ENCODE measurements at places on chromosomes 7 and 10.

- peak; percentile 31 for DNase-seq
Observed at GRCh38 chr10:122435212-122435827, 19.1 kb upstream of the ARMS2 start.

GRCh38 chr10:132606031-132606491, 68.5 kb downstream of the INPP5A start:
- DNase-seq: no peak

- no peak for DNase-seq
Observed at GRCh38 chr7:140641524-140642195, 1.0 kb upstream of the DENND2A start.

- DNase-seq: no peak
Observed at GRCh38 chr7:50335795-50336754, 31.6 kb downstream of the IKZF1 start.

GRCh38 chr7:14024406-14024805, 34.9 kb upstream of the ETV1 start:
- DNase-seq: no peak

DNA sequence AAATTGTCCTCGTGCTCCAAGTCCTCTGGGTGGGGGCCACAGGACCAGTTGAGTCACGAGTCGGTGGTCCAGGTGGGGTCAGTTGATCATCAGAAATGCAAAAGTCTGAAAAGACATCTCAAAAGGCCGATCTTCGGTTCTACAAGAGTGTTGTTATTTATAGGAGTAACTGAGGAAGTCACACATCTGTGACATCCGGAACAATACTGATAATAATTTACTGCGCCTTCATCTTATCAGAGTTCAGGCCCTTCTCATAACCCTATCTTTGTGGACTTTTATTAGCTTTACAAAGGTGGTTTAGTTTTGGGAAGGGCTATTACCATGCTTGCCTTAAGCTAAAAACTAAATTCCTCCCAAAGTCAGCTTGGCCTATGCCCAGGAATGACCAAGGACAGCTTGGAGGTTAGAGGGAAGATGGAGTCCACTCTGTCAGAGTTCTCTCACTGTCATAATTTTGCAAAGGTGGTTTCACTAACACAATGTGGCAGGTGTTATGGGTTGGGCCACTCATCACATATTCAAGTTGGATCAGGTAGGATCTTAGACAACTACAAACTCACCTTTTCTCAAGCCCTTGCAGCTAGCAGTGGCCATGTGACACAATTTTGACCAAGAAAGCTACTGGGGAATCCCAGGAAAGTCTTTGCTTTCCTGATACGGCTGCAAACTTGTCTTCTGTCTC, 54.7 kb upstream of the CHST3 start:
- no peak for DNase-seq

- no peak for DNase-seq
Observed at GRCh38 chr10:87921931-87922688, 58.7 kb downstream of the PTEN start.

DNA sequence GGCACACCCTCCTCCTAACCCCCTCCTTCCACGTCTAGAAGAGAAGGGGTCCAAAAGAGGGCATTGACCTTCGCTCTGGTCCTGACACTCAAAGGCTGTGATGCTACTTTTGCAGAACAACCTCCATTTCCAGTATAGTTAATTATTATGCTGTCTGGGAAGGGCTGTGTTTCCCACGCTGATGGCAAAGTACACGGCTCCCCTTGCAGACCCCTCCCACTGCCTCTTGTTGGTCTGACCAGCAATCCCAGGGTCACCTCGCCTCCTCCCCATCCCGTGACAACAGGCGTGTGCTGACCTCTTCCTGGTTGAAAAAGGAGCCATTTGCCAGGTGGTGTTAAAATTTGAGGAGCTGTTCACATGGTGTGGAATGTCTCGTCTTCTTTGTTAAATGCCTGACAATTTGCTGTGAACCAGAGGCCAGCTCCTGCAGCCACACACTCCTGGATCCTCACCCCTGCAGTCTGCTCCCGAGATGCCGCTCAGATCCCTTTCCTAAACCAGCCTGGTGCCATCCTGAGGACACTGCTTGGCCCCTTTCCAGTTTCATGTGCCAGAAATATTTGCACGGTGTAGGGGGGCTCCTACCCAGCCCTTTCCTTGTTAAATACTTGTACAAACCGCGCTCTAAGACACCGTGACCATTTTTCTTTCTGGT, 321.7 kb downstream of the WDR37 start:
- no peak for DNase-seq

GRCh38 chr7:135879233-135879632, 97.9 kb downstream of the MTPN start:
- DNase-seq: no peak

GRCh38 chr7:69880840-69881239, 282.6 kb downstream of the AUTS2 start:
- DNase-seq: no peak

DNA sequence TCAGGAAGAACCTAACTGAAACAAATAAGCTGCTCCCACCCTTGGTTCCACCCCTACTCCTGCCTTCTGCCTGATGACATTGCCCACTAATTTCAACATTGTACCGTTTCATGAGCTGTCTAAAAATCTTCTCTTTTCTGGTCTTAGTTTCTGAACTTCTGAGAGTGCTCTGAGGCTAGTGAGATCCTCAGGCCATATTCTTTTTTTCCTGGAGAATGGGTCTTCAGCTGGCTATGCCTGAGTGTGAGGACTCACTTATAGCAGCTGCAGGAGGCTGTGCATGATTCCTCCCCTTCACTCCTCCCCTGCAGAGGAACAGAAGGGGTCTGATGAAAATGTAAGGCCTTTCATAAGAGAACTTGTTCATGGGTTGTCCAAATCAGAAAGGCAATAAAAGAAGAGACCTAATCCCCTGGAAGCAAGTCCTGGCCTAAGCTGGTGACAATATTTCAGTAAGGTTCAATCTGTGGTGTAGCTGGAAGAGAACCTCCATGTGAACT, 11.1 kb downstream of the HOXA4 start:
- no peak for DNase-seq

- DNase-seq: no peak
Observed at GRCh38 chr7:34081935-34082334, 176.6 kb downstream of the BMPER start.

GRCh38 chr10:62335326-62335725, 38.8 kb upstream of the ZNF365 start:
- no peak for DNase-seq

DNA sequence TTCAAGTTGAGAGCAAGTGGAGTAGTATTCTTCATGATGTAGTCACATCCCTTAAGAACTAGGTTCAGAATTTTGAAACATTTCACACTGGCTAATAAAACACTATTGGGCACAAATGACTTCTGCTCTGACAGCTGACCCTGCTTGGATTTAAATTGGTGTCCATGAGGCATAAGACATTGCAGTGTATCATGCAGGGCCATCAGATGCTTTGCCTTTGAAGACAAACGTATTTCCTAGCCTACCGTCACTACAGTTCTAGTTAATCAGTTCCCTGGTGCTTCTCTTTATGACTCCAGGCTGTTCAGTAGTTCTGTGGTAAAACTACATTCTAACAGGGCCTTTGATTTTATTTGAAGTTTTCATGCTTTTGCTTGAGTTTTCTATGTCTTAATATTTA, 168.5 kb upstream of the ZNF804B start:
- no peak for DNase-seq

GRCh38 chr10:52639652-52640051, 132.9 kb downstream of the MBL2 start:
- DNase-seq: no peak

All from inflammatory macrophage treated with lipopolysaccharide for 1 hour (primary cell).